ENCODE measurements at places on chromosomes 12 and 14. TPM values are rescaled to one million over a fixed set of nuclear protein-coding genes. Genes with fewer than 3 reads are reported as not detected.

GRCh38 chr12:58204071-58204470 is 262.7 kb downstream of the ATP23 start:
- DNase-seq: no peak

- DNase-seq: no peak
Observed at GRCh38 chr14:101004954-101005353, 101.4 kb upstream of the RTL1 start.

- DNase-seq: no peak
Observed at GRCh38 chr14:22598896-22599244, 770 bp downstream of the ABHD4 start.

GRCh38 chr12:121088195-121088585 is 44.5 kb upstream of the P2RX7 start:
- DNase-seq: no peak

DNA sequence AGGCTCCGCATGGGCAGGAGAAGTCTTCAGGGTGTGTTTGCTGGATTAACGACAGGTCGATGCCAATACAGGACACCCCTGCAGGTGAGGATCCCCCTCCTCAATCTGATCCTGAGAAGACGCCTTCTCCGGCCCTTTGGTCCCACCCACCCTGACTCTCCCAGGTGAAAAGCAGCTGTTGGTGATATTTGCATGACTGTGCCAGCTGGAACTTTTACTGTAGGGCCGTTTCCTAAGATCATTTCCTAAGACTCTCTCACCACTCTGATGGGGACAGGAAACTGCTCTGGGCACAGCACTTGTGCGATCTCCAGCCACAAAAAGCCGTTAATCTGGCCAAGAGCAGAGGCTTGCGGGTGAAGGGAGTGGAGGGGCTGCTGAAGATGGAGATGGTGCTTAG is 16.8 kb upstream of the EIF5 start:
- DNase-seq: no peak

DNA sequence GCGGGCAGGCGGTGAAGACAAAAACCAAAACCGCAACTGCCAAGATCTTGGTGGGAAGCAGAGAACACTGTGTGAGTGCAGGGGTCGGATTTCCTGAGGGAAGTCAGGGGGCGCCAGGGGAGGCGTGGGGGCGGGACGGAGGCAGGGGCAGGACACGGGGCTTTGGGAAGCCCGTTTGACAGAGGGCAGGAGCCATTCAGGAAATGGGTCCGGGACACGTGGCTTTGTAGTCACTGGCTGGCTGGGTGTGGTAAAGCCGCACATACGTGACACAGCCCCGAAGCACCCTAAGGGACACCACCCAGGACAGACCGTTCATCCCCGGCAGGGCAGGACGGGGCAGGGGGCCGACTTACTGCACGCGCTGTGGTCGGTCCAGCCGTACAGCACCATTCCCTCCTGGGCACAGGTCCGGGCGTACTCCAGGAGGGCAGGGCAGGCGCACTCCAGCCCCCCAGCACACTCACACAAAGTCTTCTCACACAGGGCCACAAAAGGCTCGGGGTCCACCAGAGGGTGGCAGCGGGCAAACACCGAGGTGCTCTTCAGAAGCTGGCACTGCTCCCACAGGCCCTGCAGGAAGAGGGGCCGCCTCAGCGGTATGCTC is 49.4 kb downstream of the VWF start:
- DNase-seq: peak; percentile 56

DNA sequence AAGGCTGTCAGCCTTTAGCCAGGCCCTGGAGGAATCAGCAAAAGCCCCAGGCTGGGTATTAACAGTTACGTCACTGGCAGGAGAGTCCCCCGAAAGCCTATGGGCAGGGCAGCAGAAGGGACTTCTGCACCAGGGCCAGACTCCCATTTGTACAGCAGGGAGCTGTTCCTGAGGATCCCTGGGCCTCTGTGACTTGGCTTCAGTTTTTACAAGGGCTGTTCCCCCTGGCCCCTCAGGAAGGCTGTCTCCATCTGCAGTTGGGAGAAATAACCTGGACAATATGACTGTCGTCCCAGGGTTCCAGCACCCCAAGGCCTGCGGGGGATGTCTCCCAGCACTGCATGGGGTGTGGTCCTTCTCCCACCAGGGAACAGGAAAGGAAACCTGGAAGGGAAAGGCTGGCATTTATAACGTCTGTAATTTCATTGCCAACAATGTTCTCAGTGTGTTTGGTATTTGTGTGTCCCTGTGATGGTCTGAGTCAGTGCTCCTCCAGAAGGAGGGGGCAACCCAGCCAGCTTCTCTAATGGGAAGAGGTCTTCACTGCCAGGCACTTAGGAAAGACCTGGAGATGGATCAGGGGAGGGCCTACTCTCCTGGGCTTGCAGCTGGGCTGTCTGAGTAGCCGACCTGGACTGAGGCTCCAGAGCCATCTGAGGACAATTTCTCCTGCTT is 42.4 kb downstream of the ERH start:
- peak; percentile 52 for DNase-seq

- no peak for DNase-seq
Observed at GRCh38 chr12:57625261-57626032, 7.6 kb downstream of the B4GALNT1 start.

DNA sequence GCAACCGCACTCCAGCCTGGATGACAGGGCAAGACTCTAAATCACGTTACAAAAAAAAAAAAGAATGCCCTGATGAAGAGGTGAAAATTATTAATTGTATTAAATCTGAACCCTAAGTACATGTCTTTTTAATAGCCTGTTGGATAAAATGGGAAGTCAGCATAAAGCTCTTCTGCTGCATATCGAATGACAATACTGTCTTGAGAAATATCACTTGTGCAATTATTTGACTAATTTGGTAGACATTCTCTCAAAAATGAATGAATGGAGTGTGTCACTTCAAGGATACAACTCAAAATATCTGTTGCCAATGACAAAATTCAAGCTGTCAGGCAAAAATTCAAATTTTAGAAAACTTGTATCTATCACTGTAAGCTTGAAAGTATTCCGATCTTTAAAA is 38.9 kb downstream of the DNAI7 start:
- no peak for DNase-seq

DNA sequence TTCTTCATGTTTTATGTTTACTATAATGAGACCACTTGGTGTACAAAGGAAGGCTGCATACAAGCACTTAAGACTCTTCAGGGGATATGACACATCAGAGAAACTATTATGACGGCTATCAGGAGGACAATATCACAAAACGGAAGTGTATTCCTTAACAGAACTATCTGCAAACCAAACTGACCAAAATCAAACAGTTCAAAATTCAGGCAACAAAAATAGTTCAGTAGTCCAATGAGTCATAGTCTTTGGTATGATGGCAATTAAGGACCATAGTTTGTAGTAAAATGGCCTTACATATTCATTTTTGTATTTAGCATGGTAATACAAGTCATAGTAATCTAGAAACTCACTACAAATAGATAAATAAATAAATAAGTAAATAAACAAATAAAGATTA is 1638.7 kb upstream of the SEL1L start:
- DNase-seq: no peak

GRCh38 chr12:3275171-3276041 is 198.2 kb downstream of the TSPAN9 start:
- peak; percentile 87 for DNase-seq

- no peak for DNase-seq
Observed at GRCh38 chr12:24896171-24896570, 52.7 kb downstream of the BCAT1 start.

DNA sequence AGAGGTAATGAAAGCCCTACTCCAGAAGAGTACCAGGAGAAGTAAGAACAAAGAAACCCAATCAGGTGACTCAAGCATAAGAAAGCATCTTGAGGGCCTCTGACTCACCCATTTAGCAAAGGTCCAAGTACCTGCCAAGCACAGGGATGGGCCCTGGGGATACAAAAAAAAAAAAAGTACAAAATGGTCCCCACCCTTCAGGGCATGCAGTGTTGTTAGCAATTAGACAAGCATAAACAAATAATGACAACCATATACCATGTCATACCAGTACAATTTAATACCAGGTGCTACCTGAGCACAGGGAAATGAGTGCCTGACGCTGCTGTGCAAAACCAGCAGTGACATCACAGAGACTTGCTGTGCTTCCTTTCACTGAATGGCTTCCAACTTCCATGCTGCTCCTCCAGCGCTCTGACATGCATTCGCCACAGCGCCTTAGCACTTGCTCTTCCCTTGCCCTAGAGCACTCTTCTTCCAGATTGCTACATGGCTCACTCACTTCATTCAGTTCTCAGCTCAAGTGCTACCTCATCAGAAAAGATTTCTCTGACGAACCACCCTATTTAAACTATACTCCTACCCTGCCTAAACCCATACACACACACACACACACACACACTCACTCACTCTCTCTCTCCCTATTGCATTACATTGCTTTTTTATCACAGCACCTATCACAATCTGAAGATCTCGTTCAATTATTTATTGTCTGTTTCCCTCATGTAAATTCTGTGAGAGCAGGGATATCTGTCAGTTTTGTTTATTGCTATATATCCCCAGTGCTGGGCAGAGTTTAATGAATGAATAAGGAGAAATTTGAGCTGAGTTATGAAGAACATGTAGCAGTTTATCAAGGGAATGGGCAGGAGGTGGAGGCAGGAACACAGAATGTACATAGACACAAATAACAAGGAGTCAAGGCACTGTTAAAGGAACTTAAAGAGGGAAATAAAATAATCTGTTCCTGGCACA is 12.9 kb upstream of the EPS8 start:
- DNase-seq: no peak

- DNase-seq: no peak
Observed at GRCh38 chr14:45559626-45560025, 306.6 kb upstream of the MIS18BP1 start.

DNA sequence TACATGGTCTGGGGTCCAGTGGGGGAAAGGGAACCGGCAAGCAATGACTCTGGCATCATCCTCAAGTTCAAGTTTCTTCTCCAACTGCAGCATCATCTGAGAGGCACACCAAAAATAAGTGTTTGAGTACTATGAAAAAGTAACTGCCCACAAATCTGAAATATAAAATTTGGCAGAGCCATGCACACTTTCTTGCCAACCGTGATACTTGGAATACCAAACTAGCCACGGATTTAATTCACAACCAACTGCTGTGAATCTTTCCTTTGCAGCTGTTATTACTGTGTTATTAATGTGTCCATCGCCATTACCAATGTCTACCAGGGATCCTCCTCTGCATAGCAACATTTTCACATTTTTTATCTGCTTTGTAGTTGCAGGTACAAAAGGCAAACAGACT is 74.6 kb downstream of the GXYLT1 start:
- no peak for DNase-seq

DNA sequence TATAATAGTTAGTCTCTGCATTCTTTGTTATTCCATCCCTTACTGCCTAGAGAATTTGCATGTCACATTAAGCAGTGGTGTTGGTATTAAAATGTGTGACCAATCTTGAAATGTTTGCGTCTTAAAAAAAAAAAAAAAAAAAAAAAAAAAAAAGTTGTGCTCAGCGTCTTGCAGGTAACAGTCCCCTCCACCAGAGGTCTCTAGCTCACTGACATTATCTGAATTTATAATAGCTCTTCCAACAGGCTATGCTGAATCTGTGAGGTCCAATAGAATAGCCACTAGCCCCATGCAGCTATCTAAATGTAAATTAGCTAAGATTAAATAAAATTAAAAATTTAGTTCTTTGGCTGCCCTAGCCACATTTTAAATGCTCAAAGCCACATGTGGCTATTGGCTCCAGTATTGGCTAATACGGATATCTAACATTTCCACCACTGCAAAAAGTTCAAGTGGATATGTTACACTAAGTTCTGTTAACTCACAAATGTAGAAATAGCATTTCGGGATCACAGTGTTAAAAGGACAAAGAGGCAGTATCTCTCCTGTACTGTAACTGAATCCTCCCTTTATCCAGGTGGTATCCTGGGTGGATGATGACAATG is 28.7 kb downstream of the NKX2-8 start:
- DNase-seq: no peak

DNA sequence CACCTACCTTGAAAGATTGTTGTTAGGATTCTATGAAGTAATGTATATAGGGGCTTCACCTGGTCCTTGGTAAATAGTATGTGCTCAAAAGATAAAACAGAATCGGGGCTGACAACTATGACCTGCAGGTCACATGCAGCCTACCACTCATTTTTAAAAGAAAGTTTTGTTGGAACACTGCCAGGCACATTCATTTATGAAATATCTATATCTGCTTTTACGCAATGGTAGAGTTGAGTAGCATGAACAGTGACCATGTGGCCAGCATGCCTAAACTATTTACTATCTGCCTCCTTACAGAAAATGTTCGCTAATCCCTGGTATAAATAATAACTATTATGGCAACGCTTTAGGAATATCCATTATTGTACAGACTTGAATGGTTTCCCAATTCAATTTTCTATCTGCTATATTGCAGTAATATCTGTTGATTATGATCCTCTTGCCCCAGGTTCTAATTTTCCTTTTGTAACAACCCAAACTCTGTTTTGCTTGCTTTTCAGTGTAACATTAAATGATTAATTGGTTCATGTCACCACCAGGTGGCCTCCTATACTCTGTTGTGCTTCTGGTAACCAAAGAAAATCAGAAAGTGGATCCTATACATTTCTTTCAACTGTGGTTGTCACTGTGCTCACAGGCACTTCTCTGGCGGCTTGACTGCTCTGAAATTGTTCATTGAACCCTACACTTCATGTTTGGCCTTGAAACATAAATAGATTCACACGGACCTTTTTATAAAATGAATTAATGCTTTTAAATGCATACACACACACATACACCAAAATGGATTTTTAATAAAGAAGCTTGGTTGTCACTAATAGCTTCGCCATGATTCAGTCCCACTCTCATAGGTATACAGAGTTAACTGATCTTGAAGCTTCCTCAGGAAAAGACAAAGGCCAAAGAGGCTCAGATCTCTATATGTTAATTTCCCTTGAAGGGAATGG is 227.7 kb upstream of the NPAS3 start:
- DNase-seq: no peak

PRH2 gene
- not detected for total RNA-seq

TMED10 gene
- total RNA-seq: 266 TPM

PPP1R1A gene
- total RNA-seq: 298 TPM

EPYC gene
- total RNA-seq: not detected

COL2A1 gene
- 0.25 TPM for total RNA-seq

KCNH5 gene
- 0.22 TPM for total RNA-seq

PRPH gene
- not detected for total RNA-seq

PRB2 gene
- not detected for total RNA-seq

SYCP3 gene
- not detected for total RNA-seq

LRP1-AS gene
- not detected for total RNA-seq

Measured in left ventricle myocardium superior (tissue), 1 donor.